ENCODE measurements at places on chromosomes 13 and 19.

- DNase-seq: no peak
These were observed 324.1 kb upstream of the KLHL1 start for GRCh38 chr13:70432276-70432805.

- DNase-seq: peak; percentile 33
These were observed 1.9 kb upstream of the ZNF580 start for GRCh38 chr19:55638864-55639359.

DNA sequence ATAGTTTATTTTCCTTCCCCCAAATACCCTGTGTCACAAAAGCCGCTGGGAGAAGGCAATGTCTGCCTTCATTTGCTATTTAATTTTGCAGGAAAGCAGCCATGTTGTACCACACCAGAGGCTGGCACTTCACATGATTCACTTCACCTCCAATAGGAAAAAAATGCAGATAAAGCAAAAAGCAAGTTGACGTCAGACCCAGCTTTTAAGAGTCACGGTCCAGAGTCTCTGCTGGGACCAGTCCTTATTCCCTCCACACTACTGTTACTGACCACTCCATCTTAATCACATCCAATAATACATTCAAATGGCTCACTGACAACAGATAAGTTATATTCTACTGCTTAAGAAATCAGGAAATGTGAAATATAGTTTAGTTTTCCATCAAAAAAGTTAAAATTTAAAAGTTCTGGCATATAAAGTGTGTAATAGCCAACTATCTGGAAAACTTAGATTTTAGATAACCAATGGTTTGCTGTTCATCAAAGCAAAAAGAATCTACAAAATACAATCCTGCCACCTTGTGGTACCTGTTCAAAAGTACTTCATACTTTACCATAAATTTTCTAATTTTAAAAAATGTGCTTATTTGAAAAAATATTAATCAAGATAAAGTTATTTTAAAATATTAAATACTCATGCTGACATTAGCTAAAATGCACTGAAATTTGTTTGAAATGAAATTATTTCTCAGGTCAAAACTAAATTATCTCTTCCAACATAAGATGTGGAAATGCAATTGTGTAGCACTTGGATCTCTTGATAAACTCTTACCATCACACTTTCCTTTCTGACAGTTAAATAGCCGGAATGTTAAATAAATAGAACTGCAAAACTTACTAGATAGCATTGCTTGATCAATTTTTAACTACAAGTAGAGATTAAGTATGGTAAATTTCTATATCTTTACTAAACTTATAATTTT, 97.3 kb downstream of the SERP2 start:
- peak; percentile 35 for DNase-seq

DNA sequence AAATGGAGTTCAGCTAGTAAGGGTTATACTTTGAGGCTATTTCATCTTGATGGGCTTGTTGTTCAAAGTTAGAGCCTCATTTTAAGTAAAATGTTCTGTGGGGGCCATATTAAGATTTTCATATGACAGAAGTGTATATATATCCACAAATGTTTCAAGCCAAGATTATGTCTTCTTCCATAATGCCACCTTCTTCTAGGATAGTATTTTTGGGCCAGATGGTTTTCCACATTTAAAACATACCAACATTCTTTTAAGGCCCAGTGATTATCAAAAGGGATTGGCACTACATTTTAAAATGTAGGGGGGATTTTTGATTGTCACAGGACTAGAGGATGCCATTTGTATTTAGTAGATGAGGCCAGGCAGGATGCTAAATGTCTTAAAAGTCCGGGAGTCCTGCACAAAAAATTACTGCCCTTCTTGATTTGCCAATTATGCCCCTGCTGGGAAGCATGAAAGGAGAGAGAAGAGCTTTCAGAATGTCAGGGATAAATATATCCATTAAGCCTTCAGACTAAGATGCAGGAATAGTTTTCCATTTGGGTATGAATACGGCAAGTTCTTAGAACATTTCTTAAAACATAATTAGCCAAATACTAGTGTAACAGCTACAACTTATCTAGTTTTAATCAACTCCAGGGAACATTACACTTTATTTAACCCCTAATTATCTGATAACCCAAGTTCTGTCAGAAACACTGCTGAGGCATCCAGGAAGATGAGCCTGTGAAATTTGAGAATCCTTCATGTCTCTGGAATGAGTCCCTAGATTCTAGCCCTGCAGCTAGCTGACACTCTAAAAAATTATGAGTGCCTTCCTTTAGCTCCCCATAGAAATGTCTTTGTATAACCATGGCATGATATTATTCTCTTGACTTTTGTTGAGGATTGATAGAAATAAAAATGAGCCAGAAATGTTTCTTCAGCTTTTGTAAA, 34.0 kb downstream of the ITM2B start:
- DNase-seq: no peak

DNA sequence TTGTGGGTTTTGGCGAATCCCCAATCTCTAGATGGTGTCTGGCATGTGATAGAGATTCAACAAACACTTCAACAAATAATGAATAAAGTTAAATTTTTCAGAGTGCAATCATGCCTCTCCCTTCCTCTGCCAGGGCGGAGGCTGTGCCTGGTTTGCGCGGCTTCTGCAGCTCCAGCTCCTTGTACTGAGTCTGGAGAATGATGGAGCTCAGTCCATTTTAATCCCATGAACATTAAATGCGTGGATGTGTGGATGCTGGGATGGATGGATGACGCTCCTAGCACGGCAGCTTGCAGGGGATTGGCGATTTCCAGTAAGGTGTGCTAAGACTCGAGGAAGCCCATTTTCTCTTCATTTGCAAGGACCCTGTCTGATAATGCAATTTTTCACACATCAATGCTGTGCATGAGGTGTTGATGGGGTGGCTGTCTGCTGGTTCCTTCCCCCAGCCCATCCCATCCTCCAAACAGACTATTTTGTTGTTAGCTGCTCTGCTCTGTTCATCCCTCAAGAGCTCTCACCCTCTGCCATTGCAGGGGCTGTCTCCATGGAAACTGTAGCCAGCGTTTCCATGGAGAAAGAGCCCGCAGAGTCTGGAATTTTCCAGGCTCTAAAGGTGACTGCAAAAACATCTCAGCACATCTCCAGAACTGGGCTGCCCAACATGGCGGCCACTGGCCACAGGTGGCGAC, 92.6 kb upstream of the PEG3 start:
- DNase-seq: no peak

GRCh38 chr13:102466610-102467190, 64.9 kb upstream of the FGF14 start:
- DNase-seq: no peak

DNA sequence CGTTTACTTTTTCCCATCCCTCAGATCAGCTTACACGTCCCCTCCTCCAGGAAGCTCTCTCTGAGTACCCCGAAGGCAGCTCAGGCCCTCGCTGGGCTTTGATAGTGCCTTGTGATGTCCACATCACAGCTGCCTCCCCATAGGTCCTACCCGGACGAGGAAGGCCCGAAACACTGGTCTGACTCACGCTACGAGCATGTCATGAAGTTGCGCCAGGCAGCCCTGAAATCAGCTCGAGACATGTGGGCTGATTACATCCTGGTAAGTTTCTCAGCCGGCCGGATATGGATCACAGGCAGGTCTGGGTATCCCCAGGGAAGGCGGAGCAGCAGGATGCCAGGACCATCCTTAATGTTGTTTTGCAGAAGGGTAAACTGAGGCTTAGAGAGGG, 4.8 kb downstream of the COLGALT1 start:
- peak; percentile 99 for DNase-seq

GRCh38 chr19:50833117-50833801, at the start of gene KLK15:
TSS of gene KLK15 (minus strand) at chr19:50833574. CDS start at chr19:50831492, 2,082 bp downstream.
- DNase-seq: no peak

DNA sequence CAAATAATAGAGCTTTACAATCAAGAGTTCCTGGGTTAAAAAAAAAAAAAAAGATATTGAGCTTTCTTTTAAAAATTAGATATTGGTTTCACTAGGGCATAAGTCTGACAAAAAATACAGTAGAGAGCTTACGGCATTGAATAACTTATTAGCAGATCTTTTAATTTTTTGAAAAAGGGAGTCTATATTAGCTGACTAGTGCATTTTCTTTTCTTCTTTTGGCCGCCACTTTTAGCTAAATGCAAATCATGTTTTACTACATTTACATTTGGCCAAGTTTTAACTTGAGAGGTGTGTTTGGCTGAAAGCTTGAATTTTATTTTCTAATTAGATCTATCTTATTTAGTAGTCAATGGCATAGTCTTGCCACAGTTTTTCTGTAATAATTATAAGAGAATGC, 43.4 kb downstream of the SPRY2 start:
- DNase-seq: no peak

DNA sequence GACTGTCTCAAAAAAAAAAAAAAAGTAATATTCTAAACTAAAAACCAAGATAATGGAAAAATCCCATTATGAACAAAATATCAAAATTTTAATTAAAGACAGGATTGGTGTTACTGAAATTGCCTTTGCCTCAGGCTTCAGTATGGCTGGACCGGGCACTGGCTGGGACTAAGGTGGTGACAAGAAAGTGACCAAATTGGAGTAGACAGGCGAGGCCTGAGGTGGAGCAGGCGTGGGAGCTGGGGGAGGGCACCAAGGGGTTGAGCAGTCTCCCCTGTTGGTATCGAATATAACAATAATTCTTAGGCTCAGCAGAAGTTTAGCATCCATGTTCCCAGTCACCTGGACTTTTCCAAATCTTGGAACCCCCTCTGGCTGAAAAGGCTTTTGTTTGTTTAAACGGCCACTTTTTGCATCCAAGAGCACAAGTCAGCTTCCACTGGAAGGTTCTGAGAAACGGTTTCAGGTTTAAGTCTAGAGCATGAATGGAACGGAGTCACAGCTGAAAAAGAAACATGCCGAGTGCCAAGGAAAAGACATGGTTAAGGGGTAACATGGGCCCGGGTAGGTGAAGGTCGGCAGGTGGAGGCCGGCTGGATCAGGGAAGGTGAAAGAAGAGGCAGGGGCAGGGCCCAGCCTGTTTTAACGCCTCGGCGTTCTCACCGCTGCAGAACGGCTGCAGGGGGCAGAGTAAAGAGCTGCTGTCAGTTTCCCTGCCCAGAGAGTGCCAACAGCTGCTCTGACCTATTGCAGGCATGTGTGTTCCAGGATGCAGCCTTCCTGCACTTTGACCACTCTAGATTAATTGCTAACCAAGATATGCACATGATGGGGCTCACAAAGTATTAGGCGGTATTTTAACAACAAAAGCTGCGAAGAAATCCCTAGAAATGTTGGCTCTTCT, 104.4 kb downstream of the TM9SF2 start:
- peak; percentile 50 for DNase-seq

All from amniotic epithelial cell (primary cell).